OCI-LY7 (cell line): ENCODE measurements at places on chromosomes 13 and 19. TPM values are rescaled to one million over a fixed set of nuclear protein-coding genes. Genes with fewer than 3 reads are reported as not detected.

DNA sequence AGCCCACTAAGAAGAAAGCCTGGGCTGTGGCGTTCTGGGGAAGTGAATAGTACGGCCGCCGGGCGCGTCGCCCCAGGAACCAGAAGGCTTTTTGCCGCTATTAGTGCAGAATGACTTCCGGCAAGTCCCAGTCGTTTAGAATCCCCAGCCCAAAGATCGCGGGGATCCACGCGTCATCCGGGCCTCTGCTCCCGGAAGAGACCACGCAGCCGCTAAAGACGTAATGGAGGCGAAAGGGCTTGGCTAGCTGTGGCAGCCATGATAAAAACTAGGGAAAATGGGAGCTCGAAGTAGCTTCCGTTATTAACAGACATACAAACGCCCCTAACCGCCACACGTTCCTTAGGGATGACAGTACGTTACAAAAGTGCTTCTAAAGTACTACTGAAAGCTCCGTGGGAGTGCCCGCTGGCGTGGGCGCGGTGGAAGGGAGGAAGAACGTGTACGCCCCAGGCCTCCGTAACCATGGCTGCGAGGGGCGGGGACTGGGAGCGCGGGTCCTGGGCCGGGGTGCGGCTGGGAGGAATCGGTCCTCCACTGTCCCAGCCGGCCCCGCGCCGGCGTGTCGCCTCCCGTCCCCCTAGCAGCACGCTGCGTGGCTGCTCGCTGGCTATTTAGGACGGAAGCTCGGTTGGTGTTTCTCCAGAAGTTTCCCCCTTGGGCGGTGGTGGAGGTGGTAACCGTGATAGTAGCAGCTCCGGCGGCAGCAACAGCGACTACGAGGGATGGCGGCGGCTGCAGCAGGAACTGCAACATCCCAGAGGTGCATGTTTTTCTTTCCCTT is at the start of gene SUGT1:
SUGT1 (plus strand) TSS at position 641 of the 784 bp plus-strand sequence; CDS start at position 726, 85 bp downstream.
- DNase-seq, result peak; percentile 97

GRCh38 chr13:113976711-113977684 is 3.1 kb upstream of the C13orf46 start:
- DNase-seq, result no peak

DNA sequence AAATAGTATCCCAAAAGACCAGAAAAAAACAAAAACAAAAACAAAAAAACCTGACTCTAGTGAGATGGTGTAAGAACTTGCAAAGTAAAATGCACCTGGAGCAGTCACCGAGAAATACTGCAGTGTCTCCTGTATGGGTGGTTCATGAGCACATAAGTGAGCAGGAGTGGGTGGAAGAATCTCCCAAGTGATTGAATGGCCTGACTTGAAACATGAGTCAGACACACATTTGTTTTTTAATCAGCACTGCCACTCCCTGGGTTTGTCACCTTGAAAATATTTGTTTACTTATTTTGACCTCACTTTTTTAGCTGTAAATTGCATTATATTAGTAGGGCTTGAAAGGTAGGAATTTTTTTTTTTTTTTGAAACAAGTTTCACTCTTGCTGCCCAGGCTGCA is 2.0 kb downstream of the ZNF431 start:
- no peak for DNase-seq

GRCh38 chr13:44243198-44243857 is 130.3 kb upstream of the SERP2 start:
- DNase-seq, result peak; percentile 84

Gene CABP5
- total RNA-seq, result not detected in 2 replicates

DNA sequence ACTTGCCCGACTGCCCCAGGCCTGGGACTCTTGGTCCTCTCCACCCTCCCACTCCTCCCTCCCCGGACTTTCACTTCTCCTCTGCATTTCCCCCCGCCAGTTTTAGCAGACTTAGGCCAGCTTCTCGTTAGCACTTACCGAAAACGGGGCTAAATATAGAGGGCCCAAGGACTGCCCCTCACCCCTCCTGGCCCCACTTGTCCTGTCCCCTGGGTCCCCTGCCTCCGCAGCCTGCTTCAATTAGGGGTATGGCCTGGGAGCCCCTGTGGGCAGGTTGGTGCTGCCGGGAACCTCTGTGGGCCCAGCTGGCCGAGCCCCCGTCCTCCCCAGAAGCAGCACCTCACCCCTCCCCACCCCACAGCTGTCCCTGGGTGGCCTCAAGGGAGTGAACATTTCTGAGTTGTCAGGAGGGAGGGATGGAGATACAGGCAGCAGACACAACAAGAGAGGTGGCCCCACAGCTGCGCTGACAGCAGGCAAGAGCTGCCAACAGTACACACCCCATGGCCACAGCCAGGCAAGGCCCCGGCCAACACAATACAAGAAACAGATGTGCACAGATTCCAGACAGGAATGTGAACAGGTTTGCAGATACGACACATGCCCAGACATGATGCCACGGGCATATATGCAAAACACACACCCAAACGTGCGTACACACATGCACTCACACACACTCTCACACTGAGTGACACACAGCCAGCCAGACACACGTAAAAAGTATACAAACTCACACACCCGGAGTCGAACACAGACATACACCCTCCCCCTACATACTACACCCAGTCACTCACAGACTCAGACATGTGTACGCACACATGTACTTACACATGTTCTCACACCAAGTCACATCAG is 2.6 kb downstream of the POU2F2 start:
- peak; percentile 97 for DNase-seq

GRCh38 chr13:39414339-39414738 is 188.7 kb downstream of the LHFPL6 start:
- DNase-seq, result no peak

GRCh38 chr13:46173656-46174055 is 8.3 kb downstream of the LCP1 start:
- DNase-seq, result peak; percentile 47

GRCh38 chr19:19059018-19059836 is 4.6 kb upstream of the SLC25A42 start:
- DNase-seq, result no peak

- no peak for DNase-seq
Observed at GRCh38 chr13:48568370-48569103, 35.7 kb upstream of the RCBTB2 start.

DNA sequence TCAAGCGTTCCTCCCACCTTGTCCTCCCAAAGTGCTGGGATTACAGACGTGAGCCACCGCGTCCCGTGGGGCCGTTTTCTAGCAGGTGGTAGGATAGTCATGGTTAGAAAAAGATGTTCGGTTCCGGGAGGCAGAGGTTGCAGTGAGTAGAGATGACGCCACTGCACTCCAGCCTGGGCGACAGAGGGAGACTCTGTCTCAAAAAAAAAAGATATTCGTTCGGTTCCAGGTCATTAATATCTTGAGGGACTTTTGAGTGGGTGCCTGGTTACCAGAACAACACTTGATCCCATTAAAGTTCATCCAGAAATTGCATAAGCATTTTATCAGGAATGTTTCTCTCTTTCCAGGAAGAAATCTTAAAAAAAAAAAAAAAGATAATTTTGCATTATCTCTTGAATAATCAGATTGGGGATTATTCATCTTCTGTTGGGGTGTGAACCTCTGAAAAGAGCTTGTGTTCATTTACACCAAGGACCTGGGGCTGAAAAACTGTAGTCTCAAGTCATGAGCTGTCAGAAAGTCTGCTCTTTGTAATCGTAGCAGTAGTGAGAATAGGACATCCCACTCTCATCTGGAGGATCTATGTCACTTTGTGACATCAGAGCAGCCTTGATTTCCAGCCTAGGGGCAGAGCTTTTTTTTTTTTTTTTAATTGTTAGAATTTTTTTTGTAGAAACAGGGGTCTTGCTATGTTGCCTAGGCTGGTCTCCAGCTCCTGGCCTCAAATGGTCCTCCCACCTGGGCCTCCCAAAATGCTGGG is 1.0 kb upstream of the ETHE1 start:
- DNase-seq, result no peak

DNA sequence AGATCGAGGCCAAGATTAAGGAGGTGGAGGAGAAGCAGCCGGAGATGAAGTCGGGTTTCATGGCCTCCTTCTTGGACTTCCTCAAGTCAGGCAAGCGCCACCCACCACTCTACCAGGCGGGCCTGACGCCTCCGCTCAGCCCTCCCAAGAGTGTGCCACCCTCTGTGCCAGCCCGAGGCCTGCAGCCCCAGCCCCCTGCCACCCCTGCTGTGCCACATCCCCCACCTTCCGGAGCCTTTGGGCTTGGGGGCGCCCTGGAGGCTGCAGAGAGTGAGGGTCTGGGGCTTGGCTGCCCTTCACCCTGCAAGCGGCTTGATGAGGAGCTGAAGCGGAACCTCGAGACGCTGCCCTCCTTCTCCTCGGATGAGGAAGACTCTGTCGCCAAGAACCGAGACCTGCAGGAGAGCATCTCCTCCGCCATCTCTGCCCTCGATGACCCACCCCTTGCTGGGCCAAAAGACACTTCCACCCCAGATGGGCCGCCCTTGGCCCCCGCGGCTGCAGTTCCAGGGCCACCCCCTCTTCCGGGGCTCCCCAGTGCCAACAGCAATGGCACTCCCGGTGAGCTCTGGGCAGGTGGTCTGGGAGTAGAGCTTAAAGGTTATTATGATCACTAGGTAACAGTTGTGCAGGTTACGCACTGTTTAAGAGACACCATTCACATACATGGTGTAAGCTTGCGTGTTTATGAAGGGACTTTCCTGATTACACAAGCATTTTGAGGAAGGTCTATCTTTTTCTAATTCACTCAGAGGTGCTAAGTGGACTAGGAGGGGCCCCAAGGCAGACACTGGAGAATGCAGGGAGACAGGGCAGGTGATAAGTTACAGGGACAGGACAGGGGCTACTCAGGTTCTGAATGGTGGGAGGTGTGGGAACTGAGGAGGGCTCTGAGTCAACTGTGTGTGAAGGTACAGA is 8.7 kb downstream of the PRR12 start:
- DNase-seq, result no peak

Gene ZSCAN22
- 3.7 and 5.1 TPM in 2 replicates for total RNA-seq

DNA sequence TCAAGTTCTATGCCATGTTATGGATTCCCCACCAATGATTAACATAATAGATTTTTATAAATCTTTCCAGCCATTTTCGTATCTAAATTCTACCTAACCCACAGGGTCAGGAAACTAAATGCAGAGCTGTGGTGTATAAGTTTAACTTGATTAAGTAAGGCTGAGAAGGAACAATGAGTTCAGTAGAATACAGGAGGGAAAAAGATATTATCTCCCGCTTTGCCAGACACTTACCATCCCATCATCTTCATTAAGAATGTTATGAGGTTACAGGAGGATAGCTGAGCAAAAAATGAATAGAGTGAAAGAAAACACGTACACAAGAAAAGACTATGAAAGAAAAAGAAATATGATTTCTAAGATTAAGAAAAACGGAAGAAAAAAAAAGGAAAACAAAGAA is 27.1 kb downstream of the N4BP2L2 start:
- DNase-seq, result no peak

DNA sequence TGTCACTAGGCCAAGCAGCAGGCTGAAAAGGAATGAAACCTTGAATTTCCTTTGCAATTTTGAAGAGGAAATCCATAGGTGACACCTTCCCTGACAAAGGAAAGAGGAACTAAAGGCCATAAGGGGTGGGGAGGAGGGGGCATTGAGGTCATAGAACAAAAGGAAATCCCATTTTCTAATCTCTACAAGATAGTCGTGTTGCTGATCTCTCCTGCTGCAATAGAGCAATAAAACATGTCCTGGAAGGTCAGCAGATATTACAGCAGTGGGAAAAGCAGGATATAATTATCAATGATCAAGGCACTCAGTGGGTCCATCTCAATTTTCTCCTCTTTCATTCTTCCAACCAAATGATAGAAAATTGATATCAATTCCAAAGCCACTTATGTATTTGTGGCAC is 20.3 kb upstream of the RAP2A start:
- DNase-seq, result no peak
